ENCODE measurements at places on chromosomes 16 and 17.

DNA sequence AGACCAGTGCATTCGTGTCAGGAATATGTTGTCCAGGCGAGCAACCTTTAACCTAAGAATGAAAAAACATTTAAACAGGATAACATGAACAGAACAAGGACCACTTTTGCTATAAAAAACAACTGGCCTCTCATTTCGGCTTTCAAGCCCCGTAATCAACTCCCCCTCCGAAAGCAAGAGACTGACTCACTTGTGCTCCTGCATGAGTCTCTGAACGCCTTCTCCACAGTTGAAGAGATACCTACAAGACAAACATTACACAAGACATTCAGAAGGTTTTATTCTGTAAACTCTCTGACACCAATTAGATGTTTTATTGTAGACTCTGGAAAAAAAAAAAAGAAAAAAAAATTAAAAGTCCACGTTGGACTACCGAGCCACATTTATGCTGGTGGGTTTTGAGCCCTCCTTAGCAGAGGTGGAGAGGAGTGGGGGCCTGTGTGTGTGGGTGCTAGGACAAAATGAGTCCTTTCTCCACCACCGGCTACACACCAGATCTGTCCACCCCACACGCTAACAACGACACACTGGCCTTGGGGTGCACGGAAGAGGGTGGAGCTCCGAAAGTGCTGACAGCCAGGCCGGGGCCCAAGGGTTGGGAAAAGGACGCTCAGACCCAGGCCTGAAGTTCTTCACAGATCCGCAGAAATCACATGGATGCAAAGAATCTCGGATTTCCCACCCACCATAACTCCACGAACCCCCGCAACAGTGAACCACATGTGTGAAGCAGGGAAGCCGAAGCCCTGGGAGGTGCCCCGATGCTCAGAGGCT is 759 bp downstream of the ELAC2 start:
- DNase-seq: no peak

DNA sequence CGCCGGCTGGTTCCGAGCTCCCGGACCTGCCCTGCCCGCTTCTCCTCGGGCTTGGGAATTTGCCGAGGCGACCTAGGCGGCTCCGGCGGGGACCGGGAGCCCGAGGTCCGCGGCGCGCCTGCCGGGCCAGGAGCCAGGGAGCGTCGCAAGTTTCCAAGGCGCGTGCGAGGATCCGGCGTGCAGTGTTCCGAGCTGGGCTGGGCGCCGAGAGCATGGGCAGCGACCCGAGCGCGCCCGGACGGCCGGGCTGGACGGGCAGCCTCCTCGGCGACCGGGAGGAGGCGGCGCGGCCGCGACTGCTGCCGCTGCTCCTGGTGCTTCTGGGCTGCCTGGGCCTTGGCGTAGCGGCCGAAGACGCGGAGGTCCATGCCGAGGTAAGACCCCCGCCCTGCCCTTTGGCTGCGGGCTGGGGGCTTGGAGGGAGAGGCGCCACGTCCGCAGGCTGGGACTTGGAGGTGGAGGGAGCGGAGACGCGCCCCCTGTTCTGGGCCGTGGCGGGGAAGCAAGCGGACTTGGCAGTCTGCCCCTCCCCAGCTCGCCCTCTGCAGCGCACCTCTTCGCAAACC is 668 bp downstream of the MMP15 start:
- DNase-seq: no peak

- no peak for DNase-seq
These were observed 26.6 kb downstream of the N4BP1 start for GRCh38 chr16:48583075-48584065.

GRCh38 chr16:19678804-19679203 is 39.2 kb downstream of the KNOP1 start:
- no peak for DNase-seq

- no peak for DNase-seq
These were observed 21.4 kb upstream of the SLC46A1 start for GRCh38 chr17:28427371-28427770.

DNA sequence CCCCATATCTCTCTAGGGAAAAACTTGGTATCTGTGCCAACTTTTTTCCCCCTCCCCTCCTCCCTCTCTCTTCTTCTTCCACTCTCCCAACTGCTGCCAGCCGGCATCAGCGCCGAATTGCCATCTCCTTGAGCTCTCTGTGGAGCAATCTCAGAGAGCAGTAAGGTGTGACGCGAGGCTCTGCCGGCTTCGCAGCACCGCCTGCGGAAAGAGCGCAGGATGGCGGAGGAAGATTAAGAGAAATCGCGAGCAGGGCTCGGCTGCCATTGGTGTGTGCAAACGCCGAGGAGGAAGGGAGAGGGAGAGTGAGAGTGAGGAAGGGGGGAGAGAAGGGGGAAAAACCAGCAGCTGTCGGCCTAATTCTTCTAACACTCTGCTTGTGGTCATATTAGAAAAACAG is 44.2 kb downstream of the NEUROD2 start:
- no peak for DNase-seq

- no peak for DNase-seq
These were observed 21.1 kb downstream of the NPTX1 start for GRCh38 chr17:80455336-80455710.

GRCh38 chr17:60941028-60941427 is 263.4 kb downstream of the BCAS3 start:
- no peak for DNase-seq

GRCh38 chr16:3583303-3584038 is 6.3 kb upstream of the NLRC3 start:
- DNase-seq: no peak

DNA sequence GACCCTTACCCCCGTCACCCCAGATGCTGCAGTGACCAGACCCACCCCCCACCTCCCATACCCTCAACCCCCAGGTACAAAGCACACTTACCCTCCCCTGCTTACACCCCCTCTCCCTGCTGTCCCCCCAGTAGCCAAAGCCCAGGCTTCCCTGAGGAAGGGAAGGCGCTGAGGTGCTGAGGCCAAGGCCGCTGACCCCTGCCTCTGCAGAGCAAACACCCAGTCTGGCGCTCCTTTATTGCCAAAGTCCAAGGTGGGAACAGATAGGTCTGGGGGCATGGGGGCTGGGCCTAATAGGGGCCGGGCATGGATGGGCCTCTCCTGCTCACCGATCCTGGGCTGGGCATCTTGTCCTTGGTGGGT is 683 bp downstream of the LCAT start:
- DNase-seq: no peak
